Stimulated activated CD8-positive, alpha-beta memory T cell treated with anti-CD3 and anti-CD28 coated beads, Interleukin-12 subunit alpha, Interleukin-12 subunit beta, amount 100 ng/mL, for 4 hours (primary cell): ENCODE measurements at places on chromosomes 4 and X.

- no peak for DNase-seq
Observed at GRCh38 chr4:169256856-169257761, 13.6 kb downstream of the SH3RF1 start.

DNA sequence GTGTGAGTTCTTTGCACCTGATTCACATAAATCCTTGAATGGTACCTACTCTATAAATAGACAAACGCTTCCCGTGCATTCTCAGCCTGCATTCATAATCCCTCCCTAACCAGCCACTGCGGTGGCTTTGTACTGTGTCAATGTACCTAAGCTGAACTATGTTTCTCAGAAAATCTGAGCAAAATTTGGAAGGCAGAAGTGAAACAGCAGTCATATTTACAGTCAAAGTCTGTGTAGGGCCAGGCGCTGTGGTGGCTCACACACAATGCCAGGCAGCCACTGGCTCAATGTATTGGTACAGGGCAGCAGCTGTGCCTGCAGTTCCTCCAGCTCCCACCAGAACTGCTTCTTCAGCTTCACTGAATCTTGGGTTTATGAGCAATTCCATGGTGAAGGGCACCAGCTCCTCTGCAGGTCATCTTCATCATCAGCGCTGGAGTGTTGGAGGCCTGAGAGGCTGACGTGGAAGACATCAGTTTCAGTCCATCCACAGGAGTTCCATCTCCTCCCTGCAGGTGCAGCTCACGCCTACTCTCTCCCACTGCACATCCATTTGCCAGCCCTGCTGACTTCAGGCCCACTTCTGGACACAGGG, 32.3 kb upstream of the IRF2 start:
- DNase-seq = no peak

- DNase-seq = no peak
Observed at GRCh38 chrX:36462142-36462541, 542.6 kb downstream of the CFAP47 start.

GRCh38 chr4:3467601-3468031, 4.5 kb downstream of the DOK7 start:
- no peak for DNase-seq

DNA sequence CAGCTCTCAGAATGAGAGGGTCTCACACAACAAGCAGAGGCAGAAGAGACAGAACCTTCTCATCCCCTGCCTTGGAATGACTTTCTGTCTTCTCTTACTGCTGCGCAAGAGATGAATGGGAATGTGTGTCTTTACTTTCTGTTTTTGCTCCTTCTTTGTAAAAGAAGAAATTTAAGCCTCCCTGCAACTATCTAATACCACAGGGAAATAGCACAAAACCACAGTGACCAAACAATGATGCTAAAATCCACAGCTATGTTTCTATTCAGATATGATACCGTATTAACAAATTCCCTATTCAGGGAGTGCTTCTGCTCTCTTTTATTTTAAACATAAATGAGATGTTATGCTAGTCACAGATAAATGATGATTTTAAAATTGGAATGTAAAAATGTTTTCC, 173.8 kb upstream of the RAI2 start:
- no peak for DNase-seq

DNA sequence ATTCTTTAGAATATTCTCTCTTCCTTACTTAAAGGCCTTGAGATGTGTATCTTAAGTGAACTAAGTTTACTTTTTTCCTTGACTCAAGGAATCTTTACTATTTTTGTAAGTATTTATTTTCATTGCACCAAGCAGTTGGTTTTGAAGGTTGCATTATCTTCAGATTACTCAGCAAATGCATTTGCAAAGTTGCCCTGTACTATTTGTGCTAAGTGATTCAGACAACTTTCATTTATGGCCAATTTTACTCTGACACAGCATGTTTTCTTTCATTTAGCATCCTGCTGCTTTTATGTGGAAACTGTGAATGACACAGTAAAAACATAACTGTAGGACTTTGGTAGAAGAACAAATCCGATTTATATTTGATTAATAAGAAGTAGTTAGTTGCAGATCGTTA, 191.0 kb downstream of the CCSER1 start:
- no peak for DNase-seq

DNA sequence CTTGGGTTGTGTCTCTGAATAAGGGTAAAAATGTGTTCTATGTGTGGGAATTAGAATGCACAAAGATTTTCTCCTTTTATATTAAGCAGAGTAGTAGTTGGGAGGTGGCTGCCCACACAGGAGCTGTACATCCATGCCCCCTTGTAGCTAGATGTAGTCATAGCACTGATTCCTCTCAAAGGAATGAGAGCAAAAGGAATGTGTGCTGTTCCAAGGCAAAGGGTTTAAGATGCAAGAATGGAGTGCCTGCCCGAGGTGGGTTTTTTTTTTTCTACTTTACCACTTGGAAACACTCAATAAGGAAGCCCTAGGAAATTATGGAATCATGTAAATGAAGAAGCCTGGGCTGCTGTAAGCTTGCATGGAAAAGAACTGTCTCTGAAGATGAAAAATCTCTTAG, 2183.2 kb upstream of the AGA start:
- no peak for DNase-seq

DNA sequence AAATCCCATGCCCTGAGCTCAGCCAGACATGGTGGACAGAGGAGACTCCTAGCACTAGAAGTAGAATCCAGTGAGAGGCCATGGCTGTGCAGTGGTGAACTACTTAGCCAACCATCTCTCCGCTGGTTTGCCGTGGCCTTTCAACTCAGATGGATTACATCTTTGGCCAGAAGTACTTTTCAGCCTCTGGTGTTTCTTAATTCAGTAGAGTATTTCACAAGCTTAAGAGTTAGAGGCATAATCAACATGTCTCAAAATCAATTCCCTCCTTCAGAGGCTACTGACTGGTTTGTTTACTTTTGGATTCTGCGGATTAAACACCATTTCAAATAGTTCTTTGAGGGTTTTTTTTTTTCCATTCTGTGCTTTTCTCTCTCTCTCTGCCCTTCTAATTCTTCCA, 91.1 kb upstream of the PGRMC2 start:
- DNase-seq = no peak

DNA sequence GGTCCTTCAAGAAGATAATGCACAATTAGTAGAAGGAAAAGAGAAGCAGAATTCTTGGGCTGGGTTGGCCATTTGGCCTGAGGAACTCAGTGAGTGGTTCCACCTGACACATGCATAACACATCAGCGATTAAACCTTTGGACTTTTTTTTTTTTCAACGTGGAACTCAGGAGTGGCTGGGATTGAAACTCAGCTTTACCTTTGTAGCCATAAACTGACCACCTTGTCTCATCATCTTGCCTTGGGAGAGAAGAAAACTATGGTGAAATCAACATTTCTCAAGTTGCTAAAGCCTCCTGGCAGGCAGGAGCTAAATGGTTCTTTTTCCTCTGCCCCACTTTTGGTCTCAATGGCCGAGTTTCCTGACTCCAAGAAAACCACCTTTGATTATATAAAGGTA, 16.3 kb downstream of the PTTG2 start:
- DNase-seq = no peak
